ENCODE measurements at places on chromosomes 1 and 21. TPM values are rescaled to one million over a fixed set of nuclear protein-coding genes. Genes with fewer than 3 reads are reported as not detected.

GRCh38 chr21:42937960-42938605 lies 12.7 kb upstream of the ERVH48-1 start:
- DNase-seq = no peak

GJC2 gene
- total RNA-seq = 3.6 TPM

DNA sequence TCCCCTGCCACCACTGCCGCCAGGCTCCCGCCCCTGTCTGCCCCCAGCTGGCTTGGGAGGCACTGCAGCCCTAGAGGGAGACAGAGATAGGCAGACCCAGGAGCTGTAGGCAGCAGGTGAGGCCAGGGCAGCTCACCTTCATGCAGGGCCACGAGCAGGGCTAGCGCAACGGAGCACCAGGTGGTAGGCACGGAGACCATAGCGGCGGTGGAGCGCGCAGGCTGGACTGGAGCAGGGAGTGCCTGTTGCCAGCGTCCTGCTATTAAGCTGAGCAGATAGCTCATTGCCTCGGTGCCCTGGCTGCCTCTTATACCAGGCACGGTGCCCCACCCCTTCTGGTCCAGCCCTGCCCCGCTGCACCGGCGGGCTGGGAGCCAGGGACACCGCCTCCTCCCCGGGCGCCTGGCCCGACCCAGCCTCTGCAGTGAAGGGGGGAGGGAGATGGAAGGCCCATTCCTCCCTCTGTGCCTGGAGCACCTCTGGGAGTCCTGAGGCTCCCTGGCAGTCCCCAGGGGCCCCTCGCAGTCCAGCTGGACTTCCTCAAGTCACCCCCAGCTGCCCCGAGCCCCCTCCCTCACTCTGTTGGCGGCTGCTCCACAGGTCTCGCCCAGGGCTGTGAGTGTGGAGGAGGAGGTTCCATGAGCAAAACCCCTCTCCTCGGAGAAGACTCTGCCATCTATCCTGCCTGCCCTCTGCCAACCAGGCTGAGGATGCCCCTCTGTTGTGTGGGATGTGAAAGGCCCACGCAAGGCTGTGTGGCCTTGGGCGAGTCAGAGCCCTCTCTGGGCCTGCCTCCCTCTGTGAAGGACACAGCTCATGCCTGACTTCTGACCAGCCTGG lies at the start of gene EDN2:
TSS of gene EDN2 (minus strand) at position 282 of the 840 bp plus-strand sequence. CDS start at position 200, 82 bp downstream.
- DNase-seq = no peak

CCDC18 gene
- total RNA-seq = 1.9 TPM

DNA sequence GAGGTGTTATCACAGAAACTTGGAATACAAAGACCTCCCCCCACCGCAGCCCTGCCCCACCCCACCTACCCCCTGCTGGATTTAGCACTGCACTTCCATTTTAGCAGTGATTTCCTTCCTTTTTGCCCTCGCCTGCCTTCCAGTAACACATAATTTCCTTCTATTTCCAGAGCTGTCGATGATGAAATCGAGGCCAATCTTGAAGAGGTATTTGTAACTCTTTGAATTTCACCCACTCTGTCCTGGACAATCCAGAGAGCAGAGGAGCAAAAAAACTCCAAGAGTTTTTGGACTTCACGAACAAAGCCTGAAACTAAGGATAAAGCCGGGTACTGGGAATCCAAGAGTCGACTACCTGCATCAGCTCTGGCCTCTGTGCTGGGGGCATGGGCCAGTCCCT lies 49.1 kb downstream of the CAPN2 start:
- no peak for DNase-seq

- DNase-seq = no peak
Observed at GRCh38 chr1:54838565-54839180, 37.5 kb upstream of the TTC22 start.

GRCh38 chr1:236143104-236143948 lies 987 bp downstream of the GPR137B start:
- no peak for DNase-seq

KLHL21 gene
- total RNA-seq = 142 TPM

Measured in thoracic aorta (tissue), 2 donors.